Activated T-helper 9 cell treated with anti-CD3 and anti-CD28 coated beads, Interleukin-2, amount 50 U/mL, for 16 hours (primary cell): ENCODE measurements at places on chromosomes 12 and 14.

DNA sequence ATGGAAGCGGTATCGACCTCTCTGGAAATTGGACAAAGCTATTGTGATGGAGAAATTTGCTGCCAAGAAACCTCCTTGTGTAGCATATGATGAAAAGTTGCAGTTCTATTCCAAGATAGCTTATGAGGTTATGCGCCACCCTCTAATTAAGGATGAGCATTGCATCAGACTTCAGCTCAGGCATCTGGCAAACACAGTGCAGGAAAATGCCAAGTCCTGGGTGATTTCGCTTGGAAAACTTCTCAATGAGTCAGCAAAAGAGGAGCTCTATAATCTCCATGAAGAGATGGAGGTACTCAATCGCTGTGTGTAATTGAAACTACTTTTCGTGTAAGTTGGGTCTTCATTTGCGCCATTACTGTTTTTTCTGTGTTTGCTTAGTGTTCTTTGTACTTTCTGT lies 51.2 kb downstream of the DNAH10 start:
- no peak for DNase-seq

- no peak for DNase-seq
Observed at GRCh38 chr12:29960122-29960521, 176.4 kb upstream of the TMTC1 start.

- DNase-seq: no peak
Observed at GRCh38 chr12:53994264-53995001, 5.5 kb upstream of the HOXC9 start.

DNA sequence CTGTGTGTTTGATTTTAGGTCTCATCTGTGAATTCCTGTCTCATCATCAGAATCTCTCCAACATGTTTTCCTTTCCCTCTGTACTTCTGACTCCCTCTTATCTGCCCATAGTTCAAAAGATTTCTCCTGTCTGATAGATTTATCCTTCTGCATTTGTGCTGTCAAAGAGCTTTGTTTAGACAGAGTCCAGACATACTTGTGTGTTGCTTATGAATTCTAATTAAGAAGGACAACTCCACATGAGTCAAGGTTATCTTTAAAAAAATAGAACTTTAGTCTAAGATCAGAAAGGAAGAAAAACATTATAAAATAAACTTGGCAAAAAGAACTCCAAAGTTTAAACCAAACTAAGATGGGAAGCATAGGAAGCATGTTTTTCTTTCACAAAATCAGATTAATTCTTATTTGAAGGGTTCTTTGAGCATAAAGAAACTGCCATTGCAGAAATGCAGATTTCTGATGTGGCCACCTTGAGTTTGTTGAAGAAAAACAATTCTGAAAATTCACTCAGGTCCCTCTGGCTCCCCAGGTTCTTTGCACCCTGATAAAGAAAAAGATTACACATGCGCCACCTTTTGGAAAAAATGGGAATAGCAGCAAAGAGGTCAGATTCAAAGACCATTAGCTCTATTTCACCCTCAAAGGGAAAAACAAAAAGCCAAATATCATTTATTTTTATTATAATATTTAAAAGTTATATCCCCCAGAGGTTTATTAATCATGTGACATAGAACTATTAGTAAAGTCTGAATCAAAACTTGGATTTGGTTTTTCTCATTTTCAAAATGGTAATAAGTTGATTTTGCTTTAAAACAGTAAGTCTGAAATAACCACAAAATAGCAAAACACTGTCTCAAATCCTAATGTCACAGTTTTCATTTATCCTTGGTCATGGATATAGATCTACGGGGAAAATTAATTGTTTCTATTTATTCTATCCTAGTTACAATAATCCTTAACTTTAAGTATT lies 143.7 kb upstream of the DCN start:
- DNase-seq: no peak

DNA sequence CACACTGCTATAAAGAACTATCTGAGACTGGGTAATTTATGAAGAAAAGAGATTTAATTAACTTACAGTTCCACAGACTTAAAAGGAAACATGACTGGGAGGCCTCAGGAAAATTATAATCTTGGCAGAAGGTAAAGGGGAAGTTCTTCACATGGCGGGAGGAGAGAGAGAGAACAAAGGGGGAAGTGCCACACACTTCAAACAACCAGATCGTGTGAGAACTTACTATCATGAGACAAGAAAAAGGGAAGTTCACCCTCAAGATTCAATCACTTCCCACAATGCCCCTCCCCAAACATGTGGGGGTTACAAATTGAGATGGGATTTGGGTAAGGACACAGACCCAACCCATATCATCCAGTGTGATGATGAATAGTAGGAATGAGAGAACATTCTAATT lies 366.5 kb downstream of the LRFN5 start:
- DNase-seq: no peak

DNA sequence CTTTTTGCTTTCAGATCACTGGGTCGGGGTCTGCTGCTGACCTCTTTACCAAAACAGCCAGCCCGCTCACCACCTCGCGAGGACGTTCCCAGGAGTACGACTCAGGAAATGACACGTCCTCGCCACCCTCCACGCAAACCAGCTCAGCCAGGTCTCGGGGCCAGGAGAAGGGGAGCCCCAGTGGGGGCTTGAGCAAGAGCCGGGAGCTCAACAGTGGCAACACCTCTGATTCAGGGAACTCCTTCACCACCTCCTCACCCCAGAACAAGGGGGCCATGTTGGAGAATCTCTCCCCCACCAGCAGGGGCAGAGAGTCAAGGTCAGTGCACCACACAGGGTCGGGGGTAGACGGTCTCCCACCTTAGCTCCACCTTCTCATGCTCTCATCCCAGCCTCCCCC lies 33.4 kb upstream of the HSPB8 start:
- no peak for DNase-seq

- no peak for DNase-seq
Observed at GRCh38 chr14:85415015-85415712, 114.8 kb upstream of the FLRT2 start.

DNA sequence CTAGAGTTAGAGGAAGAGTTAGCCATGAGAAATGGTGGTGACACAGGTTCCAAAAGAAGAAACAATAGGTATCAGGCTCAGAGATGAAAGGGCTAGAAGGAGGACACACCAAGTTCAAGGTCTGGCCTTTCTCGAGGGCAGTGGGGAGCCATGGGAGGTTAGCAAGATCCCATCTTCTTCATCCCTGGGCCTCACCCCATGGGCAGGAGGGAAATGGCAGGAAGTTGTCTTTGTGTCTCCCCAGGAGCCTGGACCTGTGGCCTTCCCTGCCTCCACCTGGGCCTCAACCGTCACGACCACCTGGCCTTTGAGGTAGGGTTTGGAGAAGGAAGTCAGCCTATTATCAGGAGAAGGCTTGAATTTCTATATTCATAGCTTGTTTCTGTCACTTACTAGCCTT lies 5.8 kb upstream of the AQP2 start:
- no peak for DNase-seq

DNA sequence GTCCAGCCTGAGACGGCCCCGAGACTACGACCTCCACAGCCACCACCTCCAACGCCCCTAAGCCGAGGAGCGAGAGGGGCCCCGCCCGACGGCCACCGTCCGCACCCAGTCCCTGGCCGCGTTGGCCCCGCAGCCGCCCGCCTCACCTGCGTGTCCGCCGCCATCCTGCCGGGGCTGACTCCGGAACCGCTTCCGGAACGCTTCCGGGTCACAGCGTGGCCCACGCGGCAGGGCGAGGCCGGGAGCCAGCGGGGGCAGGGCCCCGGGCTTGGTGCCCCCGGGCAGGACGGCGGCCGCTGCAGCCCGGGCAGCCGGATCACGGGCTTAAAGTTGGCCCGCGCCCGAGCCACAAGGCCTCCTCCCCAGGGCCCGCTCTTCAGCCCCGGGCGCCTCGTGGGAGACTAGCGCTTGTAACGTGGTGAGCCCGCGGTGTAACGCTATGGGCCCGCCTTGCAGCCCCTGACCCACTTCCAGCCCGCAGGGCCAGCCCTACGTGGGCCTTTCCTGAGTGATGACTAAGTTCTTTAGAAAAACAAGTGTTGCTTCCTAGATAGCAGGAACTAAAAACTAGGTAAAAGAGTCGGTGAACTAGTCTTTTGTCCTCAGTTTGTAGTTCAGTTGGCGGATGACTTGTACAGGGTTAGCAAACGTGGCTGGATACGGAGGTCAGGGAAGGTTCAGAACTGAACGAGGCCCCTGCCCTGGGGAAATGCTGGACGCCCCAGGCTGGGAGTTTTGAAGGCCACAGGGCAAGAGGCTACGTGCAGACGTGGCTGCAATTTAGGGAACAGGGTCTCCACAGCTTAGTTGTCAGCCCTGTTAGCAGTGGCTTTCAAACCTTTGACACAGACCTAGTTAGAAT lies at the start of gene GCN1:
GCN1 (minus strand) TSS at position 182 of the 862 bp plus-strand sequence; CDS start at position 164, 18 bp downstream.
- peak; percentile 83 for DNase-seq

GRCh38 chr12:116406529-116406928 lies 129.0 kb upstream of the MED13L start:
- DNase-seq: no peak

GRCh38 chr14:105605464-105606304 lies 79.3 kb downstream of the TMEM121 start:
- DNase-seq: no peak

GRCh38 chr12:108911915-108912314 lies 32.0 kb downstream of the DAO start:
- no peak for DNase-seq

DNA sequence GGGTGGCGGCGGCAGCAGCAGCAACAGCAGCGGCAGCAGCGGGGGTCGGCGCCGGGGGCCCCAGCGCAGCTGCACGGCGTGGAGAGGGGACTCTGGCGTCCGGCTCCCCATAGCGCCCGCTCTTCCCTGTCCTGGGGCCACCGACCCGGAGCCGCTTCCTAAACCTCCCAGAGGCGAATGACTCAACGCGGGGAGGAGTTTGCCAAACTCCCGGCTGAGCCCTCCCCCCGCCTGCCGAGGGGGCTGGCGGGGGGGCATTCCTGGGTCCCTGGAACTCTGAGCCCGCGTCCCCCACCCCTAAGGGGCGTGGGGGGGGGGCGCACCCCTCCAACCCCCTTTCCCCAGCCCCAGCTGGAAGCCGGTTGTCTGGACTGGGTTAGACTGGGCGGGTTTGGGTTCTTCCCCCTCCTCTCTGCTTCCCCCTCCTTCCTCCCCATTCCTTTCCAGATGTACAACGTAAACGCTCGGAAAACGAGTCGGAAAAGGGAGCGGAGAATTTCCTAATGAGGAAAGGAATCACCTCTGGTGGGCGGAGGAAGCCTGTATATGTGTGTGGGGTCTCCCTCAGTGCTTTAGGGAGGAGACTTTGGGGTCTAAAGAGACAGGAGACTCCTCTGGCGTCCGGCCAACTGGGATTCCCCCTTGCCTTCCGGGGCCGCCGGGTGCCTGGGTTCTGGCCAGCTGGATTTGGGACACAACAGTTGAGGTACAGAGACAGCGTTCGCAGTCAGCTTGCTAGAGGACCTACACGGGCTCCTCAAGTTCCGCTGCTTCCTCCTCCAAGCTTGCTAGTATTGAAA lies at the start of gene ITGA5:
ITGA5 (minus strand) TSS at position 179 of the 800 bp plus-strand sequence; CDS start at position 111, 68 bp downstream.
- DNase-seq: peak; percentile 33

DNA sequence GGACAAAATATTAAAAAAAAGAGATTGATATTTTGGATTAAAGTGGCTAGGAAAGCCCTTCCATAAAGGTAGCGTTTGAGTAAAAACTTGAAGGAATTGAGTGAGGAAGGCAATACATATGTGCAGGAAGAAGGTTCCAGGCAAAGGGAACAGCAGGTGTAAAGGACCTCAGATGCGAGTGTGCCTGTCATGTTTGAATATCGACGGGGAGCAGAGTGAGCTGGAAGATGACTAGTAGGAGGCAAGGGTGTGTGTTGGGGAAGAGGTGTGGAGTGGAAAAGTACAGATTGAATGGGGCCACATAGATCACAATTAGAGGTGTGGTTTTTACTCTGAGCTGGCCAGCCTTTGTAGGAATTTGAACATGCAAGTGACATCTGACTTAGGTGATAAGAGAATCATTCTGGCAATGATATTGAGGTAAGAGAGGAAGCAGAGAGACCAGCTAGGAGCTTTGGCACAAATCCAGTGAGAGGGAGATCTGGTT lies 15.0 kb upstream of the FBXO33 start:
- DNase-seq: no peak

- DNase-seq: no peak
Observed at GRCh38 chr12:116687888-116688287, 50.0 kb downstream of the SPRING1 start.

DNA sequence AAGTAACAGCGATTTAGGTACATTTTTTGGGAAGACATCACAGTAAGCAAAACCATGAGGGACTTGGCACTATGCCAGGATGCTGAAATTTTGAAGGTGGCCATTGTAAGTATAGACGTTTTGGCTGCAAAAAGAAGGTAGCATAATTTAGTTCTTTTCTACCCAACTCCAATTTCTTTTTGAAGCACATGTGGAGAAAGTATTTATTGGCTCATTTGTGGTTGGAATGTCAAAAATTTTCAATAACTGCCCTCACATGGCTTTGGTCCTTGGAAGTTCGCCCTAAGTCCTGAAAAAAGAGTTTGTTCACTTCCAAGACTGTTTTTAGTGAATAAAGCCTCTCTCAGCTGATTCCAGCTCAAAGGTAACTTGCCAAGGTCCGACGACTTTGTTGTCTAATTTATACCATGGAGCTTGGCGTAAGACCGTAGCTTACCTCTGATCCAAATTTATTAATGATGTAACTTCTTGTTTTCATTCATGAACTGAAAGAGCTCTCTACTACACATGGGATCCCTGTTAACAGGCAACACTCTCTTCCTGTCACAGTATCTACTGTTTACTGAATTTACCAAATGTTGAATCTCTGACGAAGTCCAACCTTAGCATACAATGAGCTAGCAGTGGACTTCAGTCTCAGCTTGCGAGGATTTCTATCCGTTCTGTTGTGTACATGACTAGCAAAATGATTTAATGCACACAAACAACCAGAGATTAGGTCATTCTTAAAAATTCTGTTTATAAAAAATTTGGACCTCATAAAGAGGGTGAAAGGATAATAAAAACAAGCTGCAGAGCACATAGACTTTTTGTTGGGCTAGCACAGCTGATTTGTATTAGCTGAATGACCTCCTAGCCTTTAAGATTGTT lies 49.0 kb downstream of the MSRB3 start:
- no peak for DNase-seq

DNA sequence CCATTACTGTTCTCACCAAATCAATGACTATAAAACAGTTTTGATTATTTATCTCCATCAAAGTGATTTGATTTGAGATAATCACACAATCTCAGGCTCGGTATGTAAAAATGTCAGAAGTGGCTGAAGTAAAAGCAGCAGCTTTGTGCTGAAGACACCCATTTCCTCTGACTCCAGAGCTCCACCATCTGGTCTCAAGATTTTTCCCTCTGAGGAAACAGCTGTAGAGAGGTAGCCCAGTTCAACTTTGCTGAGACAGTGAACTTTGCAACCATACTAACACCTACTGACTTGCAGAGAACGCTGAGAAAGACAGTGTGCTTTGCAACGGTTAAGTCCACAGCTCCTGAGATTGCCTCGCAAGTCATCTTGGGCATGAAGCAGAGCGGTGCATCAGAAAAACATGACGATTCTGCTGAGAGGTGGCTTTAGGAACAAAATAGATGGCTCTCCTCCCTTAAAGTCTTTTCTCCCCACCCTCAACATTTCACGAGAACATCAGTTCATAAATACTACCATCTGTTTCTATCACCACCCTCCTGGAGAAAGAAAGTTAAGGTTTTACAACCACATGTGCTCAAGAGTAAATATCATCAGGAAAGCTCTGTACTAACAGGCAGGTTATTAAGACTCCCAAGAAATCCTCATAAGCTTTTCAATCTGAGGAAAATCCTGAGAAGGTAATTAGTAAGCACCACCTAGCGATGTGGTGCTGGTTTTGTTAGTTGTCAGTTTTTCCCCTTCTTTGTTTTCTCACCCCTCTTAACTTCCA lies 34.8 kb downstream of the HIGD1C start:
- no peak for DNase-seq

- DNase-seq: no peak
Observed at GRCh38 chr12:95763809-95764253, 26.7 kb downstream of the NTN4 start.

- no peak for DNase-seq
Observed at GRCh38 chr12:56723889-56724700, 1.0 kb downstream of the NACA start.
